Activated T-helper 9 cell treated with anti-CD3 and anti-CD28 coated beads, Interleukin-2, amount 50 U/mL, for 16 hours (primary cell): ENCODE measurements at places on chromosomes 5 and 9.

GRCh38 chr5:87845734-87846133 lies 422.9 kb downstream of the TMEM161B start:
- no peak for DNase-seq

DNA sequence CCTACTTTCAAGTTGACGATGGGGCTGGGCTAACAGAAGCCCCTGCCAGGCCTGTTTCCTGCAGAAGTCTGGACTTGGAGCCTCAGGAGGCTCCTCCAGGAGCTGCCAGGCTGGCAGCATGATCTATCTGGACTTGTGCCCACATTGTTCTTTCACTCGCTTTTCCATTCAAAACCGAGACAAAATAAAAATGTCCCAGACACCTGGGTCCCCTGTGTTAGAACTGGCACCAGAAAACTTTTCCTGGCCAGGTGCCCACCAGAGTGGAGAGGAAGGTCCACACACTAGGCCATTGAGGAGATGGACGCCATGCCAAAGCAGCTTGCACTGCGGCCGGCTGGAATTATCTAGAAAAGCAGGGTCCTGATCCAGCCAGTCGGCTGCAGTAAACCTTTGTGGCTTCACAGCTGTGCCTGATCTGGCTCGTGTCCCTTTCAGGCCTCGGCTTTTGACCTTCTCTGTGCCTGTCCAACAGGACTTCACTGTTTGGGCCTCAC lies 78.2 kb downstream of the GCNT1 start:
- DNase-seq, result no peak

- DNase-seq, result no peak
These were observed 86.5 kb downstream of the KLHL3 start for GRCh38 chr5:137649228-137649935.

DNA sequence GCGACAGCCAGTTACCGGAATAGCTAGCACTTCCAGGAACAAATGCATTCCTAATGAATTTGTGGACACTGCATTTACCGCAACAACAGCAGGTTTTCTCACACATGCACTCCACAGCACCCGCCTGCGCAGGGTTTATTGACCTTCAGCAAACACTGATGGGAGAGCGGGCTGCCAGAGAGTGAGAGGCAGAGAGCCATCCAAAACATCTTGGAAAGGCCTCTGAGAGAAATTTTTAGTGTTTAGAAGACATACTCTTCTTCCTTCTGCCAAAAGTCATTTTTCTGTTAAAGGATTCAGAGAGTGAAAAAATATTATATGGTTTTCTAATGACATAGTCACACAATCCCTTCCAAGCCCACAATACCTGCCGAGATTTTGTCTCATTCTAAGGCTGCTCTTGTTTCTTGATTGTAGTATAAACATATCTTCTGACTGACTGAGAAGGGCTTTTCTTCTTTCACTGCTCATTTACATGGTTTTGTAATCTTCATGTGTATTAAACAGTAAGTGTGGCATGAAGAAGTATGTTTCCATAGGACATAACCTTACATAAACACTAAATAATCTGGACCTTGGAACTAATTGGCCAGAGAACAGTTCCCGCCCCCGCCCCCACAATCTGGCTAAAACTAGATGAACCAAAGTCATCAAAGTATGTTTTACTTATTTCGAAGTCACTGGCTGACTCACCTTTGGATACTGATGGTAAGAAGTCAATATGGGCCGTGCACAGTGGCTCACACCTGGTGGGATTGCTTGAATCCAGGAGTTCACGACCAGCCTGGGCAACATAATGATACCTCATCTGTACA lies 432.5 kb upstream of the MEF2C start:
- no peak for DNase-seq

- DNase-seq, result no peak
These were observed 69.8 kb upstream of the RAI14 start for GRCh38 chr5:34586117-34586885.

DNA sequence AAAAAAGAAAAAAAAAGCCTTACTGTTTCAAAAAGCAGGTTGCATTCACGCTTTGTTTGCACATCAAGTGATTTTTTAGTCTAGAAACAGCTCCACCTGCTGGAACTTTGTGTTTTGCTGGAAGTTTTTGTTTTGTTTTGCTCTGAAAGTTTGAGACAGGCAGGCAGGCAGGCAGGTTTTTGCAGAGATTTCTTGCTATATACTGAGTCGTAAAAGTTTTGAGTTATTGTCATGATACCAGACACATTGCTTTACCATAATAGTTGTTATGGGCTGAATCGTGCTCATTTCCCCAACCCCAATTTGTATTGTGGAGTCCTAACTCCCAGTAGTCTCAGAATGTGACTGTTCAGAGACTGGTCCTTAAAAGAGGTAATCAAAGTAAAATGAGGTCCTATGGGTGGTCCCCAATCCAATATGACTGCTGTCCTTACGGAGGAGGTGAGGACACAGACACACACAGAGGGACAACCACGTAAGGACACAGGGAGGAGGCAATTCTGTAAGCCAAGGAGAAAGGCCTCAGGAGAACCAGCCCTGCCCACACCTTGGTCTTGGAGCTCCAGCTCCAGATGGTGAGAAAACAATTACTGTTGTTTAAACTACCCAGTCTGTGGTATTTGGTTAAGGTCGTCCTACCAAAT lies 20.9 kb downstream of the OR2Y1 start:
- DNase-seq, result no peak

DNA sequence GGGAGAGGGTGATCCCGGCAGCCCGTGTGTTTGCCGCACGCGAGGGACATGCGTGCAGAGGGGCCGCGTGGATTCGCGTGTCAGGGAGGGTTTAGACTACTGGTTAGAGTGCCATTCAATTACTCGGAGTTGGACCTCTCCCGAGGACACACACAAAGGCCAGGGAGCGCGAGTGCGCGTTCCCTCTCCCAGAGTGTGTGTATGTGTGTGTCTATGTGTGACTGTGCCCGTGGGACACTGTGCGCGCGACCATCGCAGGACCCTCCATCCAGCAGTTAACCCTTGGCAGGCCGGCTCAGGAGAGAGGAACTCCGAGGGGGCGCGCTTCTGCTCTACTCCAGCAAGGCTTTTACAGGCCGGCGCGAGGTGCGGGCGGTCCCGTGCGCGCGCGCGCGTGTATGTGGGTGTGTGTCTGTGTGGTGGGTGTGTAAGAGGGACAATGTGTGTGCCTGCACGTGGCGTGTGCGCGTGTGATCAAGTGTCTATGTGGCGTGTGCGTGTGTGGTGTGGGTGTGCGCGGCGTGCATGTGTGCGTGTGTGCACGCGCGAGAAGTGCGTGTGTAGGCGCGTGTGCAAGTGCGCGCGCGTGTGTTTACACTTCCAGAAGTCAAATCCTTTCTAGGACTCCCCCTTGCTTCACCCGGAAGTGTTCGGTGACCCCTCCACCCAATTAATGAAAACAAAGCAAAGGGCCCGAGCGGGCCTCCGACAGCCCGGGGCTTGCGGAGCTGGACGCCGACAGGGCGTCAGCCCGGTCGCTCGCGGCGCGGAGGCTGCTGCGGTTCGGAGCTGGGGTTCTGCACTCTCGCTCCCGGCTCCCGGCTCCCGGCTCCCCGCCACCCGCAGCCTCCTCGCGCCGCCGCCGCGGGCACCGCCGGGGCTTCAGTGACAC lies 75.3 kb upstream of the TBCA start:
- no peak for DNase-seq

GRCh38 chr9:94894094-94894699 lies 167.7 kb downstream of the AOPEP start:
- no peak for DNase-seq

GRCh38 chr5:158947846-158948245 lies 151.9 kb downstream of the EBF1 start:
- no peak for DNase-seq

- no peak for DNase-seq
These were observed 17.9 kb downstream of the PRLR start for GRCh38 chr5:35212122-35212982.

DNA sequence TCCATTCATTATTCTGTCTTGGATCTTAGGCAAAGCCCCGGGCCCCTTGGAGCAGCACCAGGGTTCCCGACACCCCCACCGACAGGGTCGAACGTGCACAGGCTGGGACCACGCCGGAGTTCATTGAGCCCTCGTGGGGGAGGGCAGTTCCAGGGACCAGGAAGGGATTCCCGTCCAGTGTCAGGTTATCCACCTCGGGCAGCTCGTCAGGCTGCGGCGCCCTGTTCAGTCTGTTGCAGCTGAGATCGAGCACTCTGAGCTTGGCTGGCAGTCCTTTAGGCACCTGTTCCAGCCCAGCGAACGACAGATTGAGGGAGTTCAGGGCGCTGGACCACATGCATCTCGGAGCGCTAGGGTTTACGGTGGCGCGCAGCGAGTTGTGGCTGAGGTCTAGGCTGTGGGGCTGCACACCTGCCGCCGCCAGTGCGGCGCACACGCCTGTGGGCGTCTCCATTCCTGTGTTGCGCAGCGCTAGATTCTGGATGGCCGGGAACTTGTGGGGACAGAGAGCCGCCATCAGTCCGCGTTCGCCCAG lies 1.1 kb downstream of the CD14 start:
- peak; percentile 10 for DNase-seq

GRCh38 chr9:76357555-76357954 lies 36.7 kb downstream of the RFK start:
- no peak for DNase-seq

DNA sequence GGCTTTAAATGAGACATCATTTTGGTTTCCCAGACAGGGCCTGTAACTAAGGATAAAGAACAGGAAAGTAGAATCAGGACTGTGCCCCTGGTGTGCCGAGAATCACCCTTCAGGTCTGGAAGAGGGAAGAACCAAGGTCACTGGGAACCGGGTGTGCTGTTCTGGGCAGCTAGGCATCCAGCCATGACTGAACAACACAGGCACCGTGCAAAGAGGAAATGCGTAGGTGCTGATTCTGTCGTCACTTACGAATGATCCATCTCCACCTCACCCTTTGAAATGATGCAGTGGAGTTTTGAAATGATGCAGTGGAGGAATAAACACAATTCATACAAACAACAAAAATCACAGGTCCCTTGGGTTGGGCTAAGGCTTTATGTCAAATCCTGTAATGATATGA lies 64.4 kb downstream of the MAP1B start:
- DNase-seq, result no peak
